Mucosa of descending colon (tissue), 3 donors: ENCODE measurements at places on chromosomes 16 and 17. TPM values are rescaled to one million over a fixed set of nuclear protein-coding genes. Genes with fewer than 3 reads are reported as not detected.

The ACAP1 gene
- 16.5 TPM for total RNA-seq

The SOX9 gene
- total RNA-seq = 17.2 TPM

The XAF1 gene
- 37.4 TPM for total RNA-seq

The HSD17B1 gene
- 1.7 TPM for total RNA-seq

The KRTAP2-1 gene
- total RNA-seq = not detected
